ENCODE measurements at places on chromosomes 7 and 10.
A peak's percentile ranks its signal among the peaks of the same experiment; 100 is the strongest.

GRCh38 chr10:14062528-14063260, 268.0 kb downstream of the FRMD4A start:
- DNase-seq, result no peak

GRCh38 chr7:132825932-132826835, 249.9 kb upstream of the PLXNA4 start:
- no peak for DNase-seq

- DNase-seq, result no peak
Measured at GRCh38 chr7:146864644-146865043, 748.0 kb downstream of the CNTNAP2 start.

- no peak for DNase-seq
Measured at GRCh38 chr10:104020020-104020419, 53.1 kb downstream of the SLK start.

DNA sequence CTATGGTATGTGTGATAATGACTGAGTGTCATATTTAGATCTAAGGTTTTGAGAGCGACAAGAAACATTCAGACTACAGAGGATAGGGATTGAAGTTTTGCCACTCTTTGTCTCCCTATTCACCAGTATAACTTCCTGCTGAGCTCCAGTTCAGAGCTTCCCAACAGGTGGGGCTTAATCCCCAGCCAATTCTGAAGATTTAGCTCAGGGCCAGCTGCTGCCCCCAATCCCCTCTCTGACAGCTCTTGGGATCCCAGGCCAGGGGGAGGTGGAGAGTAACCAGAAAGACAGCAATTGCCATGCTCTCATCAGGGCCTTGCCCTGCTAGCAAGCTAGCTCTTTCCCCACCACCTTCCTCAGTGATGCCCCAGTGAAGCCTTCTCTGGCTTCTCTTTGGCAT, 57.8 kb downstream of the TRIL start:
- DNase-seq, result peak; percentile 9

- DNase-seq, result peak; percentile 60
Measured at GRCh38 chr10:74332398-74332797, 181.4 kb downstream of the ADK start.

GRCh38 chr7:14340393-14341074, 351.1 kb upstream of the ETV1 start:
- DNase-seq, result no peak

DNA sequence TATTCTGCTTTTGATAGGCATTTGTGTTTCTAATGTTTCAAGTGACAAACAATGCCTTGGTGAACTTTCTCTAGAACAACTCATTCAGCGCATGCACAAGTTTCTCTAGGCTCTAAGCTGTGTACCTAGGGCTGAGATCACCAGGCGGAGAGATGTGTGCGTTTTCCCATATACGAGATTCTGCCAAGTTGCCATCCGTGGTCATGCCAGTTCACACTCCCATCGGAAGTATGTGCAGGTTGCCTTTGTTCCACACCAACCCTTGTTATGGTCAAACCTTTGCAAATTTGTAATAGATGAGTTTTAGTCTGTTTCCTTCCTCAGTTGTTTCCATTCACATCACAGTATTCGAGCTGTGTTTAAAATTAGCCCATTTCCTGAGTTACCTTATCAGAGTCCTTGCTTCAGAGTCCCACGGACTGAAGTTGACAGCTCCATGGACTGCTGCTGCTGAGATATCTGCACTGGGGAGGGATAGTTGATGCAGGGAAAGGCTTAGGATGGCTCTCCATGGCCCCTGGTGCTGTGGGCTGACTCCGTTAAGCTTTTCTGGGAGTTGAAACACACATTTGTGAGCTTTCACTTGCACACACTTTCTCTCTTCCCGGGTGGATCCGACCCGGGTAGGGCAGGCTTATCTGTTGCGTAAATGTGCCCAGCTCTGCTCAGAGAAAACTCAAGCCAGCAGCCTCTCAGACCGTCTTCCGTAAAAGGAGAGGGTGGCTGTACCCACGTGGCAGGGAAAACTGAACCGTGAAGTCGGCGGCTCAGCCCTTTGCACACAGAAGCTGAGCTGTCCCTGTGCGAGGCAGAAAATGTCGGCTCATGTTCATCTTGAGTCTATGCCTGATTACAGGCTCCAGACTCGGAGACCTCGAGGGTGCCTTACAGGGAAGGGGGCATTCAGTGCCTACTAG, 49.4 kb downstream of the HK1 start:
- no peak for DNase-seq

GRCh38 chr10:84659497-84660439, 331.4 kb downstream of the CCSER2 start:
- no peak for DNase-seq

GRCh38 chr7:142689439-142690120, 59.7 kb upstream of the PRSS1 start:
- DNase-seq, result no peak

GRCh38 chr10:71351628-71352319, 32.7 kb downstream of the SLC29A3 start:
- DNase-seq, result no peak

All from skeletal muscle cell (primary cell).